ENCODE measurements at places on chromosomes 1 and 21. TPM values are rescaled to one million over a fixed set of nuclear protein-coding genes. Genes with fewer than 3 reads are reported as not detected.

UBL4B gene
- not detected for polyA plus RNA-seq

TMEM61 gene
- polyA plus RNA-seq, result 0.09 TPM

TINAGL1 gene
- polyA plus RNA-seq, result 186 TPM

- DNase-seq, result peak; percentile 28
These were observed 16.1 kb downstream of the DIPK1A start for GRCh38 chr1:92944901-92945747.

DNA sequence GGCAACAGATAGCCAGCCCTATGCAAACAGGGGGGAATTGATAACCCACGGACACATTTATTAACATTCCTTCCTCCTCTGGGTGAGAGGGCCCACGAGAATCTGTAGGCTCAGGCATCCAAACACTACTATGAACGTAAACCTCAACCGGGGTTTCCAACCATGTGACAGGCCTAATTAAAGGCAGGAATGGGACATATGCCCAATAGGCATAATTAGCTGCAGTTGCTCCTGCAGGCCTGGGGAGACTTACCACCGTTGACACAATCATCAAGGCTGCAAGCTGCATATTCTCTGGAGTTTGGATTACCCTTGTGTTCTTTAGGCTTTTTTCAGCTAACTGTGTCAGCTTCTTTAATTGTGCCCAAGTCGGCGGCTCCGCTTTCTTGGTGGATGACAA, 22.2 kb upstream of the GBP1 start:
- no peak for DNase-seq

Measured in right cardiac atrium (tissue), 5 donors.